ENCODE measurements at places on chromosomes 2 and 18. TPM values are rescaled to one million over a fixed set of nuclear protein-coding genes. Genes with fewer than 3 reads are reported as not detected.

- no peaks in the 10 kb centered on the region for H3K36me3 ChIP-seq
- H3K27me3 ChIP-seq = no peaks in the 10 kb centered on the region
- no peak overlapping the region for H3K27ac ChIP-seq
- no peak overlapping the region for H3K4me3 ChIP-seq
- no peak for DNase-seq
Measured at GRCh38 chr2:216804357-216805350, 55.2 kb downstream of the TNP1 start.

GRCh38 chr2:191885098-191885497, 38.2 kb upstream of the CAVIN2 start:
- no peaks in the 10 kb centered on the region for H3K4me1 ChIP-seq
- no peak overlapping the region for H3K4me3 ChIP-seq
- no peak overlapping the region for H3K27ac ChIP-seq

The RTKN gene
- total RNA-seq = 87.5 TPM

DNA sequence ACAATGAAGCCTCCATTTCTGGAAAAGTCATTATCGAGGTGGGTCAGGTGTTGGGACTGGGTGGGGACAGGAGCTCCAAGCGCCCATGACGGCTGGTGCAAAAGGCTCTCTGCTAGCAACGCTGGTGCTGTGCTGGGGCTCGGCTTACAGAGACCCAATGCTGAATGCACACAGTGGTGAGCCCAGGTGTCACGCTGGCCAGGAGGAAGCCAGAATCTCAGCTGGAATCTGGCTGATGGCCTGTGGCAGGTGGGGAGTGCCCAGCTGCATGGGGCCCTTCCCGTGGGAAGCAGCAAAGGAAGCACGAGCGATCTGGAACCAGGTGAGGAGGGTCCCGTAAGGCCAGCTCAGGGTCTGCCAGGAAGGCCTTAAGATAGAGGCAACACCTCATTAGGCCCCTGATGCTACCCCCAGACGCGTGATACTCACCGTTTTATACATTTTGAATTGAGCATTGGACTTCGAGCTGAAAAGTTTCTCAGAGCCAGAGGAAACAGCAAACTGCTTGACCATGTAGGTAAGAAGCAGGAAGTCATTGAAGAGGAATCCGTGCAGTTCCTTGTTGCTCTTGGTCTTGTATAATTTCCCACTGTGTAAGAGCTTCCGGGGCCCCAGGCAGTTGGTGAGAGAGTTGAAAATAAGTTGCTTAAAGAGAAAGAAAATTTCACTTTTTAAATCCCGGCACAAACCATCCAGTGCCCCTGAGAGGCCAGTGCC, 34.7 kb downstream of the FAM228A start:
- no peak overlapping the region for H3K4me3 ChIP-seq
- H3K27me3 ChIP-seq = peaks cover 95% of the 10 kb centered on the region
- H3K4me1 ChIP-seq = no peaks in the 10 kb centered on the region

DNA sequence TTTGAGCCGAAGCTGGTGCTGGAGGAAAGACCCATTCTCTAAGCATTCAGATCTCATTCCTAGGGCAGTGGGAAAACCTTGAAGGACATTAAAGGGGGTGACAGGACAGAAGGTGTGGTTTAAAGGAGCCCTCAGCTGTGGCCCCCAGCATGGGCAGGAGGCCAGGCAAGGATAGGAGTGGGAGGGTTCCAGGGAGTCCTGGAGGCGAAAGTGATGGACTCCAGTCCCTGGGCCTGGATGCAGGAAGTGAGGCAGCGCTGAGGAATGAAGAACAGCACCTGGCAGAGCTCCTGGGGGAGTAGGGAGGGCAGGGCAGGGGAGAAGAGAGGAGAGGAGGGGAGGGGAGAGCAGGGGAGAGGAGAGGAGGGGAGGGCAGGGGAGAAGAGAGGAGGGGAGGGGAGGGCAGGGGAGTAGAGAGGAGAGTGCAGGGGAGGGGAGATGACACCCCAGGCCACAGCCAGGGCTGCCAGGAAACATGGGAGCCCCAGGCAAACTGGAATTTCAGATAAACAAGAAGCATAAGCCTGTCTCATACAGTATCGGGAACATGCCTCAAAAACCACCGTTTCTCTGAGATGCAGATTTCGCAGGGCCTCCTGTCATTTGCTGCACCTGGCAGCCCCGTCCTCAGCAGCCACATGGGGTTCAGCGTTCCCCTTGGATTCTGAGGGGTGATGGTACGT, 5.7 kb downstream of the RAMP1 start:
- H3K4me1 ChIP-seq = no peaks in the 10 kb centered on the region
- H3K27me3 ChIP-seq = peaks cover 20% of the 10 kb centered on the region
- H3K36me3 ChIP-seq = no peaks in the 10 kb centered on the region
- DNase-seq = peak; percentile 49
- H3K4me3 ChIP-seq = no peak overlapping the region

DNA sequence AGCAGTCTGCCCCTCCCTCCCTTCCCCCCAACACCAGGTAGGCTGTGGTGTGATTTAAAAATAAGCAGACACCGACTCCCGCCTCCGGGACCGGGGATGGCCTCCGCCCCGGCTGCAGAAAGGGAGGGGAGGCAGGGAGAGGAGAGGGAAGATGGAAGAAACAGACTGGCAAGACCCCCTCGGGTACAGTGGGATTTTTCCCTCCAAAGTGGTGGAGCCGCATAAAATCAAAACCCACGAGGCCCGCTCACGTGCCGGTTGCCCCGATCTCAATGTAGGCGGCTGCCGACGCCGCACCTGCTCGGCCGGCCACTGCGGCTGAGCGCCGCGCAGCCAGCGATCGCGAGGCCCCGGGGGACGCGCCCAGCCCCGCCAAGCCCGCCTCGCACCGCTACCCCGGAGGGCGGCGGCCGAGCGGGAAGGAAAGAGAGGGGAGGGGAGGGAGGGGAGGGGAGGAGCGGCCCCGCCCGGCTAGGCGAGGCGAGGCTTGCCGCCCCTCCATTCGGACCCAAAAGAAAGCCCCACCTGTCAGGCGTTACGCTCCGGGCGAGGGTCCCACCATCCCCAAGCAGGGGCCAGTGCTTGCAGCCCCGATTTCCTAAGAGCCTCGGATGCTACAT, 811 bp downstream of the ADD2 start:
- H3K36me3 ChIP-seq = no peaks in the 10 kb centered on the region
- H3K27me3 ChIP-seq = peaks cover 27% of the 10 kb centered on the region
- peak overlapping the region; percentile 81 for H3K4me3 ChIP-seq
- no peaks in the 10 kb centered on the region for H3K4me1 ChIP-seq
- peak; percentile 87 for DNase-seq
- H3K27ac ChIP-seq = peak overlapping the region; percentile 42

DNA sequence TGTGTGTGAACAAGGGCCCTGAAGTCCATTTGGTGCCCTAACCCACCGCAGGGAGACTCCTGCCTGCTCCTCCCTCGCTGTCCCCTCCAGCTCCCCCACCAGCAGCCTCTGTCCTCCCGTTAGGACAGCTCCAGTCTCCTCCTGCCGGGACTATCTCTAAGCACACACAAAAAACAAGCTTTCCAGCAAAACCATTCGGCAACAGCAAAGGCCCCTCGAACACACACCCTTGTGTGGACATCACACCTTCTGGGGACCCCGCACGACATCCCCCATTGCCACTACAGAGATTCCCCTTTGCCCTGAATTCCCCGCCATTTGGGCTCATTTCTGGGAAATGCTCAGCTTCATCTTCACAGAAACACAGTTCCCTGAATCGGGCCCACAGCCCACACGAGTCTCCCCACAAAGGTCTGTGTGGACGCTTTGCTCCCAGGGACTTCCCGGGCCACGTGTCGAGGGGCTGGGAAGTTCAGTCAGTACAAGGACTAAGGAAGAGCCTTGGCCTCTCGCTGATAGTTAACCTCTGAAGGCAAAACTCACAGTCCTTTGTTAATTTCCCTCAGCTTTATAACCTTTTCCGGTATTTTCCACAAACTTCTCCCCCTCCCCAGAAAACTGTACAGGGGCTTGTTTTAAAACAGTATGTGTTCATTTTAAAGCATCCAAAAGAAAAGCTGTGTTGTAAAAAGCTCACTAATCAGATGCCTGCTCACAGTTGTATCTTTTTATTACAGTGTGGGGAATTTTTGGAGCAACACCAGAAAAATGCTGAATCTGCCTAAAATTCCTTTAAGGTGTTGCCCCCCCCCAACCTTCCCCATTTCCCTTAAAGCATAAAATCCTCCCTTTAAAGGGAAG, 25.9 kb downstream of the SMAD7 start:
- H3K36me3 ChIP-seq = peaks cover 81% of the 10 kb centered on the region
- peak overlapping the region; percentile 42 for H3K27ac ChIP-seq
- no peaks in the 10 kb centered on the region for H3K27me3 ChIP-seq
- no peak overlapping the region for H3K4me3 ChIP-seq
- DNase-seq = peak; percentile 52
- peaks cover 25% of the 10 kb centered on the region for H3K4me1 ChIP-seq

- peak overlapping the region; percentile 40 for H3K27ac ChIP-seq
- peak; percentile 77 for DNase-seq
- no peaks in the 10 kb centered on the region for H3K27me3 ChIP-seq
- peak overlapping the region; percentile 88 for H3K4me3 ChIP-seq
- H3K36me3 ChIP-seq = peaks cover 15% of the 10 kb centered on the region
Measured at GRCh38 chr18:28178720-28179119, 1.8 kb upstream of the CDH2 start.

- DNase-seq = no peak
- H3K4me1 ChIP-seq = no peaks in the 10 kb centered on the region
Measured at GRCh38 chr2:8418721-8419120, 263.1 kb upstream of the ID2 start.

DNA sequence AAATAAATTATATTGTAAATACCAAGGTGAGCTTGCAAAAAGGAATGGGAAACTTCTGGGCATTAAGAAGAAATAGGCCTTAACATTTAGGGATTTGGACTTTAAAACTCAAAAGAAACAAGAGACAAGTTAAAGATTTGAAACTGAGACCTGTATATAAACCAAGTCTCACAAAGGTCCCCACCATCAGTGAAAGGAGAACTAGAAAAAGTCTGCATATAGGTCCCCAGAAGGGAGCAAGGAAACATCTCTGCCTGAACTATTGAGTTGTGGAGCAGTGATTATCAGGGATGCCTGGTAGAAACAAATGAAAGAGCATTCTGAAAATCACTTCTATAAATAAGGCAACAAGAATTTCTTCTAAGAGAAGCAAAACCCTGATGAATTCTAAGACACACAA, 30.5 kb upstream of the ITGAV start:
- no peak for DNase-seq
- no peak overlapping the region for H3K27ac ChIP-seq
- H3K4me3 ChIP-seq = no peak overlapping the region
- H3K36me3 ChIP-seq = no peaks in the 10 kb centered on the region
- no peaks in the 10 kb centered on the region for H3K27me3 ChIP-seq
- peaks cover 11% of the 10 kb centered on the region for H3K4me1 ChIP-seq

GRCh38 chr2:86337244-86337835, at the start of gene REEP1:
Gene REEP1, minus strand, starts transcription at chr2:86337626. Its CDS starts 116 bp downstream, at chr2:86337510.
- peaks cover 12% of the 10 kb centered on the region for H3K4me1 ChIP-seq
- H3K36me3 ChIP-seq = no peaks in the 10 kb centered on the region
- no peak within 1 kb of the TSS for H3K27ac ChIP-seq
- DNase-seq = peak; percentile 81
- H3K4me3 ChIP-seq = peak within 1 kb of the TSS; percentile 74

The CDC42EP3 gene
- total RNA-seq = 13.1 TPM

The TMEM247 gene
- not detected for total RNA-seq

- DNase-seq = no peak
- H3K4me1 ChIP-seq = no peaks in the 10 kb centered on the region
- H3K36me3 ChIP-seq = no peaks in the 10 kb centered on the region
- H3K27ac ChIP-seq = no peak overlapping the region
Measured at GRCh38 chr18:67805261-67805660, 288.7 kb upstream of the DSEL start.

GRCh38 chr2:69762025-69762424, 20.1 kb downstream of the ANXA4 start:
- H3K27me3 ChIP-seq = no peaks in the 10 kb centered on the region
- no peak for DNase-seq
- no peak overlapping the region for H3K27ac ChIP-seq
- no peaks in the 10 kb centered on the region for H3K4me1 ChIP-seq
- H3K36me3 ChIP-seq = no peaks in the 10 kb centered on the region

The ITPRID2 gene
- total RNA-seq = 38.4 TPM

- H3K36me3 ChIP-seq = no peaks in the 10 kb centered on the region
- no peak overlapping the region for H3K4me3 ChIP-seq
- H3K27me3 ChIP-seq = no peaks in the 10 kb centered on the region
- DNase-seq = no peak
Measured at GRCh38 chr18:33745151-33745795, 167.3 kb downstream of the ASXL3 start.
